ENCODE measurements at places on chromosomes 12 and 14. TPM values are rescaled to one million over a fixed set of nuclear protein-coding genes. Genes with fewer than 3 reads are reported as not detected.

DNA sequence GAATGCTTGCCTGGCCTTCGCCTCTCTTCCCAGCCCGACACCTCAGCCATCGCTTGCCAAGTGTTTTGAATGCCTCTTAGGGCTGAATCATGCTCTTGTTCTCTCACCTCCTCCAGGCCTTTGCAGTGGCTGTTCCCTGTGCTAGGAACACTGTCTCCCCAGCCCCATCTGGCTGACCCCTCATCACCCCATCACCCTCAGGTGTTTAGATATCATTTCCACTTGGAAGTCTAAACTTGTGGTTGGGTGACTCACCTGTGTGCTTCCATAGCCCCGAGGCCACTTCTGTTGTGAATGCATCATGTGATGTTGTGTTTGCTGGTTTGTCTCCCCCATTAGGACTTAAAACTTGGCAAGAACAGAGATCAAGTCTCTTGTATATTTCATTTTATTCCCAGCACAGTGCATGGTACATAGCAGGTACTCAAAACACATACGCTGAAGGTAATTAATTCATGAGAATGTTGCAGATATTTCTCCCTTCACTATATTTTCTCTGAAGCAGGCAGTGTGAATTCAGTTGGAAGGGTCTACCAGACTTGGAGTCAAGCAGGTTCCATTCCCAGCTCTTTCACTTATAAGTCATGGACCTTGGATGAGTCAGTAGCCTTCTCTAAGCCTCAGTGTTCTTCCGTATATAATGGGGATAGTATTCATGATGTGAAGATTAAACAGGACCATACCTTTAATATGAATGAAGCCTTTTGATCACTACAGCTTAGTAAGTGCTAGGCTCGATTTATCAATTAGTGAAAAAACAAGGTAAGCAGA, 67.8 kb downstream of the HRK start:
- DNase-seq: no peak

- no peak for DNase-seq
Measured at GRCh38 chr14:39428118-39428517, 4.1 kb downstream of the FBXO33 start.

Gene SLC10A1
- not detected for polyA plus RNA-seq

DNA sequence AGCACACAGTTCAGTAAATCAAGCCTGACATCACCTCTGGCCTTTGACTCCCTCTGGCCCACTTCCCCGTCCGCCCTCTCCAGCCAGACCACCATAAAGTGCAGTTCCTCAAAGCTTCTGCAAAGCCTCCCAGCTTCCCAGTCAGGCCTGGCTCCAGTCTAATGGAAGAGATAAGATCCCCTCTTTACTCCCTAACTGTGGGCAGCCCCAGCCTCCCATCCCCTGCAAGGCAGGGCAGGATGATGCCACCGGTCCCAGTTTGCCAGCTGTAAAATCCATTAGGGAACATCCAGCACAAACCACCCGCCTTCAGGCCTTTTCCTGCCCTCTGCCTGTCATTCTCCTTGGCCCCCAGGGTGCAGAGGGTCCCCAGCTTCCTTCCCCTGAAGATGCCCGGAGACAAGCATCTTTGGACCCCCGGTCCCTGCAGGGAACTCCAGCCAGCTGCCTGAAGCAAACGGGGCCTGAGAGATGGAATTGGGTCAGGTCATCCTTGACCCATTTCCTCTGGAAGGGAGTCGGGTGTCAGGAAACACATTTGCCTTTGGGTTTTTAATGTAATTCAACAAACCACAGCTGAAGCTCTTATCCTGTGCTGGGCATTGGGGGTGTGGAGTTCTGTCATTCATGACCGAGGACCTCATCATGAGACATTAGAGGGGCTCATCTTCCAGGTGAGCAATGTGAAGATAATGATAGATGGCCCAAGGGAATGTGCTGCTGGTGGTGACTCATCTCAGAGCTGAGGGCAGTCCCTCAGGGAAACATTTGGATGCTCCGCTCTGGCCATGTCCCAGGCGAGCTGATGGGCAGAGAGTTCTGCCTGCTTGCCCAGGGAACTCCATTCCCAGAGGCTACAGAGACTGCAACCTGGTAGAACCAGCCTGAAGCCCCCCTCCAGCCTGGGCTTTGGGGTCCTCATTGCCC, 93.8 kb upstream of the CLMN start:
- DNase-seq: no peak

GRCh38 chr14:65962952-65963351, 523.2 kb upstream of the CCDC196 start:
- no peak for DNase-seq

Gene GALNT9
- polyA plus RNA-seq: 0.01 TPM

DNA sequence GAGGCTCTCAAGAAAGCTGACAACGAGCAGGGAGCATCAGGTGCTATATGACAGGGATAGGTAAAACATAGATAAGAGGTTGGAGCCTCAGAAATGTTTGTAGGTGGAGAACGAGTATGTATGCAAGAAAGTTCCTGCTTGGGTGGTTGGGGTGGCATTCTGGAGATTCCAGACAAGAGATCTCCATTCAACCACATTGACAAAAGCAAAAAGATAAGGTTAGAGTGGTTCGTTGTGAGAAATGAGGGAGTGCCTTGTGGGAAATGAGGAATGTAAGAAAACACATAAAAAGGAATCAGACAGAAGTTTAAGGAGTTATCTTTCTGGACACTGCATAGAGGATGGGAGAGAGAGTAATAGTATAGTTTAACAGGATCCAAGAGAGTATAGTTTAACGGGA, 290.3 kb downstream of the DPF3 start:
- no peak for DNase-seq

DNA sequence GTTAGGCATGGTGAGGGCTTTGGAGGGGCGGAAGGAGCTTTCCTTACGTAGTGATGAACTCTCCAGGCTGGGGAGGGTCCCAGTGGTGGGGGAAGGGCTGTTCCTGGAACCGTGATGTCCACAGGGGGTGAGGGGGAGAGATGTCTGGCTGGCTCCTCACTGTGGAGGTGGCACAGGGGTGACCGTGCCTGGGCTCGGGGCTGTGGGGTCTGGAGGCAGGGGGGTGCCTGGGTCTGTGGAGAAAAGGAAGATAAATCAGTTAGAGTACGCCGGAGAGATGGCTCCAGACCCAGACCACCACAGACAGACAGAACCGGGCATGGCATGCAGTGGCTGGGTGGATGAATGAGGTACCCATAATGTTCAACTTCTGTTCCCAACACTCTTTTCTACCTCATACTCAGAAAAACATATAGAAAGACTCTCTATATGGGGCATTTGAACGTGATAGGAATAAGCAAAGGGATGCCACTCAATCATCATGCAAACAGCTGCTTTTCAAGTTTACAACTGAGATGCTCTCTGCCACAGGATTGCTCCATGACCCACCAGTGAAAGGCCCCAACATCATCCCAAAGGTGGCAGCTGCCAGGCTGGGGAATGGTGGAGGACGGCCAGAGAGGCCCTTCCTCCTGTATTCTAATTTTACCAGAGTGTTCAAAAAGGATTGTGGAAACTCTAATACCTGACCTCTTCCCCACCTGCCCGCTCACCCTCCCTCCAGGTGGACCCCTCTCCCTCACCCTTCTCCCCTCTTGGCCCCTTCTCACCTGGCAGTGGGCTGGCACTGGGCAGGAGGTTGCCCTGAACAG, 5.6 kb downstream of the MYL6 start:
- DNase-seq: no peak

Gene BATF
- polyA plus RNA-seq: 1.7 TPM
